ENCODE measurements at places on chromosomes 4 and X. TPM values are rescaled to one million over a fixed set of nuclear protein-coding genes. Genes with fewer than 3 reads are reported as not detected.
A peak's percentile ranks its signal among the peaks of the same experiment; 100 is the strongest.

Gene RS1
- total RNA-seq: not detected

Gene PCSK1N
- total RNA-seq: 10.1 TPM

Gene FAM184B
- total RNA-seq: 0.94 TPM

DNA sequence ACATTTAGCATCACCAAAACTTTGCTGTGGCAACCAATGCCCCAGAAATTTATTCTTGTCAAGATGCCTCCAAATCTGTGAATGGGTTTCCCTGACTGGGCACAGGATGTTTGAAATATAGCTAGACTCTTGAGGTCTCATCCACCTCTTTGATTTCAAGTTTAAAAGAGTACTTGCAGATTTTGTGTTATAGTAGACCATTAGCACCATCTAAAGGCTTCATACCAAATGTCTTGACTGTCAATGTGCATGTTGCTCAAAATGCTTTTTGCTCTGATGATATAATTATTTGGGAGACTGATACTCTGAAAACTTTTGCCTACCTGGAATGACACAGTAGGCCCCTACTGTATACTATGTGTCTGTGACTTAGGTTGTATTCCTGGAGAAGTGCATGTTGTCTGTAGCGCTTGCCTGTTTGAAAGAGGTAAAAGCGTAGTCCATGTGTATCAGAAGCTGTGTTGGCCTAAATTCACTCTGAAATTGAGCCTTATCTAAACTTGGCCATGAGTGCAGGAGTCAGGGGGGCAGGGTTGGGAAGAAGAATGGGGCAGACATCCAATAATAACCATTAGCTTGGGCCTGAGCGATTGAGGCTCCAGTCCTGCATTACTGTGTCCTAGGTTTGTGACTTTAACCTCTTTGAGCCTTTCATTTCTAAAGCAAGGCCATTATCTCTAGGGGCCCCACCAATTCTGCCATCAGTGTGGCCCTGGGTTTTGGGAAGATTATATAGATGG is 33.8 kb downstream of the NDP start:
- H3K27me3 ChIP-seq: no peaks in the 10 kb centered on the region
- H3K4me1 ChIP-seq: no peaks in the 10 kb centered on the region
- no peak overlapping the region for H3K27ac ChIP-seq
- no peak overlapping the region for H3K4me3 ChIP-seq
- no peak for DNase-seq
- no peaks in the 10 kb centered on the region for H3K36me3 ChIP-seq

- H3K36me3 ChIP-seq: no peaks in the 10 kb centered on the region
- DNase-seq: peak; percentile 32
- H3K4me3 ChIP-seq: no peak overlapping the region
- H3K27me3 ChIP-seq: no peaks in the 10 kb centered on the region
- no peaks in the 10 kb centered on the region for H3K4me1 ChIP-seq
Observed at GRCh38 chrX:12814420-12814819, 23.2 kb downstream of the PRPS2 start.

All from colonic mucosa (tissue), 4 donors.